ENCODE measurements at places on chromosomes 13 and 19.

DNA sequence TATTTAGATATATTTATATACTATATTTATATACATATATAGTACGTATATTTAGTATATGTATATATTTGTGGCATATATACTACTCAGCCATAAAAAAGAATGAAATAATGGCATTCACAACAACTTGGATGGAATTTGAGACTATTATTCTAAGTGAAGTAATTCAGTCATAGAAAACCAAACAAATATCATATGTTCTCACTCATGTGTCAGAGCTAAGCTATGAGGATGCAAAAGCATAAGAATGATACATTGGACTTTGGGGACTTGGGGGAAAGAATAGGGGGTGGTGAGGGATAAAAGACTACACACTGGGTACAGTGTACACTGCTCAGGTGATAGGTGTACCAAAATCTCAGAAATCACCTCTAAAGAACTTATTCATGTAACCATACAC is 1015.7 kb downstream of the EFNB2 start:
- DNase-seq, result no peak

DNA sequence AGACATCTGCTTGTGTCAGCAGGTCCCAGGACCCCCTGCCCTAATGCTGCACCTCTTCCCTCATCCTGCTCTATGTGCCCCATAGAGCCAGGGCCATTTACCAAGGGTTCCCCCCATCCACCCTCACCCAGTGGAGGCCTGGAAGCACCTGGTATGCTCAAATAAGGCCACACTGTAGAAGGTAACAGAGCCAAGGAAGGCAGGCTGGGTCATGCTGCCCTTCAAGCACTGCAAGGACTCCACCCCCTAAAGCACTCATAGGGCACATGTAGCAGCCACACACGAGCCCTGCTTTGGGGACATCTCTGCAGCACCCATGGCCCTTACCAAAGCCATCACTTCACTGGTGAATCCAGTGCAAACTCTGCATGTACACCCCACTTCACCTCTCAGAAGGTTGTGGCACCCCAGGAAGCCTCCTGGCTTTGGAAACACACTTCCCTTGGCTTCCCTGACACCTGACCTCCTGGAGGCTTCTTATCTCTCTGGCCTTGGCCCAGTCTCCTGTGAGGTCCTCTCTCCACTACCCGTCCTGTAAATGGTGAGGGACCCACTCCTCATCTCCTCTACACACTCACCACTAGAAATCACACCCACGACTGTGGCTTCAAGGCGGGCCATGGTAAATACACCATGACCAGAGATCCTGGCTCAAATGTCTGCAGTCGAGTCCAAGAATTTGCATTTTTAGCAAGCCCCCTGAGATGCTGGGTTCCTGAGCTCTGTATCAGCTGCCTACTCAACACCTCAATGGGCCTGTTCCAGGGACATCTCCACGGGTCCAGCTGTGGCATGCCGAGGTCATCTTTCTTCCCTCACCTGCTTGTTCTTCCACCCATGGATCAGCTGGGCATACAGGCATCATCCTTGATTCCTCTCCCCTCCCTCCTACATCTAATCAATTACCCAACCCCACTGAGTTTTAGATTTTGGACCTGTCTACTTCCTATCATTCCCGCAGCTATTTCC is 80.9 kb upstream of the DOCK9 start:
- DNase-seq, result no peak

DNA sequence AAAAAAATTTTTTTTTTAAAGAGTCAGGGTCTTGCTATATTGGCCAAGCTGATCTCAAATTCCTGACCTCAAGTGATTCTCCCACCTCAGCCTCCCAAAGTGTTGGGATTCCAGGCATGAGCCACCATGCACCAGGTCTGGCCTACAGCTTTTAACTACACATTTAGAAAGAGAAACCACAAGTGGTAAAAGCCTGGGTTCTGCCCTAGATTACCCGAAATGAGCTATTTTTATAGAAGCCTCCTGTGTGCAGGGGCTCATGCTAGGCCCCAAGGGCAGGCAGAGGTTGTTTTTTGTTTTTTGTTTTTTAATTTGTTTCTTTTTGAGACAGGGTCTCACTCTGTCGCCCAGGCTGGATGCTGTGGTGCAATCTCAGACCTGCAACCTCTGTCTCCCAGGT is 14.0 kb upstream of the MYADM start:
- no peak for DNase-seq

DNA sequence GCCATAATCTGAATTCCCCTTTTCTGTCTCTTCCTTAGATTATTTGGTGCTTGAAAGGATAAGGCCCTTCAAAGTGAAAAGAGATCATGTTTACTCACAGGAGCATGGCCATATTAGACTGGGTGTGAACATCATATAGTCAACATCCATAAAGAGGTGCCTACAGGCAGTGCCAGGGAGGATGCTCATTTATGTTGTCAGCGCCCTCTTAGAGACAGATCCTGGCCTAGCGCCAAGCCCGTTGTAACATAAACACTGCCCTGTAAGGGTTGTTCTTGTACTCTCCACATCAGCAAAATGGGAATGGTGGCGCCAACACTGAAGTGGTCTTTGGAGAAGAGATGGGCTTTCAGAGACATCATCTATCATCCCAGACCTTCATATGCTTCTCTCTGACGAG is 16.1 kb downstream of the PCDH8 start:
- DNase-seq, result no peak

- no peak for DNase-seq
Measured at GRCh38 chr13:91714855-91715254, 316.4 kb downstream of the GPC5 start.

DNA sequence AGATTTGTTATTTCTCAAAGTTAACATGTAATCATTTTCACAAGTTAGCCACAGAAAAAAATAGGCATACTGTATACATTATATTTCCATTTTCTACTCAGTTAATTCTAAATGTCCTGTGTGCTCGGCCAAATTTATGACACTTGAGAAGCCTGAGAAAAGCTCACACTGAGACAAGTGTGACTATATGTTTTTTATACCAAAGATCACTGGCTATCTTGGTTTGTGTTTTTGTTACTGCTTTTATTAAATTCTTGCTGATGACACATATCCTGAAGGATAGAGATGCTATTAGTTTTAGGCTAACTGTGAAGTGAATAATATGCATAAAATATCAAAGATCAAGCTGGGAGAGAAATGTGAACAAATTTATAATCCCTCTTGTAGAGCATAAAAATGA is 49.3 kb upstream of the IL17D start:
- DNase-seq, result no peak

- DNase-seq, result no peak
Measured at GRCh38 chr19:22545751-22546150, 88.4 kb upstream of the ZNF492 start.

DNA sequence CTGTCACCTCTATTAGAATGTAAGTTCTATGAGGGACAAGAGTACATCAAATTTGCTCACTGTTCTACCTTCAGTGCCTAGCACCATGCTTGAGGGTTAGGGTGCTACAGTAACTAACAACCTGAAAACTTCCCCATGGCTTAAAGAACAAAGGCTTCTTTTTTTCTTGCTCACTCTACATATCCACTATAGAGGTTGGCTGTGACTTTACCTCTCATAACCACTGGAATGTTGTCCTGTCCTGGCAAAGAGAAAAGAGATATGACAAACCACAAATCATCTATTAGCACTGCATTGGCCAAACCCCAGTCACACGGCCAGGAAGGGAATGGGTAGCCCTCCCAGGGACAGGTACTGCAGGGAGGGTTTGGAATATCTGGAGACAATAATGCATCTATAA is 23.2 kb upstream of the ACOD1 start:
- DNase-seq, result no peak

DNA sequence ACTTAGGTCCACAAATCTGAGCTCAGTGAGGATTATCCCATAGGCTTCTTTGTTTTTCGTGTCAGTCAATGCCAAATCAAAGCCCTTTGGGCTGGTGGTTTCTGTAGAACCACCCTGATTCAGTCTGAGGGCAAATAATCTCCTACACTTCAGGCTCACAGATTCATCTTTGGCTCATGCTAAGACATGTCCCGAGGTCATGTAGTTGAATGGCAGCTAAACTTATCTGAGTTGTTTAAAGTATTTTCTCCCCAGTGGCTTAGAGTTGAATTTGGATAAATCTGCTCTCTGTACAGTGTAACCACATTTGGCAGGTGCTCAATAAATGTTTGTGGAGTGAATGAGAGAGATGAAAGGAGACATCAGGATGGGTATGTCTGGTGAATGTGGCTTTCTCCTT is 13.1 kb upstream of the SLC25A42 start:
- DNase-seq, result no peak

DNA sequence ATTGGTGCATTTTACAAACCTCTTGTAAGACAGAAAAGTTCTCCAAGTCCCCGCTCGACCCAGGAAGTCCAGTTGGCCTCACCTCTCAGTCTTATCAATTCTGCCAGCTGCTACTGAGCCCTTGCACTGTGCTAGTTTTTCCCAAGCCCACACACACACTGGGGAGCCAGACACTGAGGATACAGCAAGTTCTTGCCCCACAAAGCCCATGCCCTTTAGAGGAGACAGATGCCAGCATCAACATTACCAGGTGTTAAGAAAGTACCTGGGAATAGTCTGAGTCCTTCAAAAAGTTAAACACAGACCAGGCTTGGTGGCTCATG is 175.0 kb downstream of the PTPRS start:
- DNase-seq, result no peak

GRCh38 chr13:110509478-110509926 is 52.0 kb downstream of the RAB20 start:
- DNase-seq, result no peak

- DNase-seq, result no peak
Measured at GRCh38 chr19:3857449-3858003, 11.3 kb downstream of the ZFR2 start.

GRCh38 chr13:95250961-95251360 is 50.3 kb downstream of the ABCC4 start:
- DNase-seq, result no peak

DNA sequence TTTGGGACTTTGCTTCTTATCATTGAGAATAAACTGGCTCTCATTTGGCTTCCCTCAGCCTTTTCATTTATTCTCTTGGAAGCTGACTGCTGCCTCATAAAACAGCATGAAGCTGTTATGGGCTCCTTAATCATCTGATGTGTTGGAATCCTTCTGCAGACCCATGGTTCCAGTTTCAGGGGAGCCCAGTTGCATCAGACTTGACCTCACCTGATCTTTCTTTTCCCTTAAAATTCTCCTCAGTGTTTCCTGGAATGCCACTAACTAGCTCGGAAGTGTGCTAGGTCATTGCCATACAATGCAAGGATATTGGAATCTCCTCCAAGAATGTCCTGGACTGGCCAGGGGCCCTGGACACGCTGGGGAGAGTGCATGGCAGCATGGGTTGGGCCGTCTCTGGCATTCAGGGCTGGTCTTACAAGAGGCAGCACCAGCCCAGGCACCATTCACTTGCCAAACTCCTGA is 158.7 kb downstream of the FLT1 start:
- no peak for DNase-seq

DNA sequence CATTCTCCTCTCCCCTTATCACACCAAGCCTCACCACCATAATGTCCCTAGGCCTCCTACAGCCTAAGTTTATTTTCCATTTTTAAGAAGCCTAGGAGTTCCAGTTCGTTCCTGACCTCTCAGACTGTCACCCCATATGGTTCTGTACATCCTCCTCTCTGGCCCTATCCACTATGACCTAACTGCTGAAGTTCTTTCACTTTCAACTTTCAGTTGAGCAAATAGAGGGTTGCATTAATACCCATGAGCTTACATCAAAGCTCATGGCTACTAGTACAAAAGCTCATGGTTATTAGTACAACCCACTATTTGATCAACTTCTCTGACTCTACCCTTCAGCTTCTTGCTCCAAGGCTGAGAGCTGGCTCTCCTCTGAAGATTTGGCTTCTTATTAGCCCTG is 72.9 kb downstream of the FGF14 start:
- no peak for DNase-seq

DNA sequence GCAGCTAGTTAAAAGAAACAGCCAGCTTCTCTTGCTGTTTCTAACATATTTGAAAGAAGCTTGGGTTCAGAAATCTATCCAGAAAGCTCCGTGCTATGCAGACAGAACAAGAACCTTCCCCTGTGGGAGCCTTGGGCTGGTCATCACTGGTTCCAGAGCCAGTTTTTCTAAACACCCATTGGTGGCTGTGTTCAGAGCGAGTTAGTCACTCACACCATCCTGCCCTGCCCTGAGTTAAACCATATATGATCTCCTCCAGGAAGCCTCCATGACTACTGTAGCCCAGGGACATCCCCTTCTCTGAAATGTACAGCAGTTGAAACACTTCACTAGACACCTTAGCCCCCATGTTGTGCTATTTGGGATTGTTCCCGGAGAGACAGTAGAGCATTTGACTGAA is 200.8 kb upstream of the SGCG start:
- DNase-seq, result no peak

DNA sequence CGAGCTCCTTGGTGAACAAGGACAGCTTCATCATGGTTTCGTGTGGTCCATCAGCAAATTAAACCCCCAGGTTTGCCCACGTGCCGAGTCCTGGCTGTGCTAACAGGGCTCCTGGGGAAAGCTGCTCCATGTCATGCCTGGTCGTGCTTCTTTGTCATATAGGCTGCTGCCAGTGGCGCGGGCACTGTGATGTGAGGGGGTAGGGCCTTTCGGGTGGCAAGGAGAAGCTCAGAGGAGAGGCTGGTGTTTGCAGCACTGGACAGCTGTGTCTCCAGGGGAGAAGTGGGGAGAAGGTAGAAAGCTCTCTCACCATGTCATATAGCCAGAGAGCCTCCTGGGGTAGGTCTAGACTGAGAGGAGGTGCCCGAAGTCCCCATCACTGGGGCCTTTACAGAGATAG is 13.3 kb downstream of the VSTM2B start:
- DNase-seq, result no peak

DNA sequence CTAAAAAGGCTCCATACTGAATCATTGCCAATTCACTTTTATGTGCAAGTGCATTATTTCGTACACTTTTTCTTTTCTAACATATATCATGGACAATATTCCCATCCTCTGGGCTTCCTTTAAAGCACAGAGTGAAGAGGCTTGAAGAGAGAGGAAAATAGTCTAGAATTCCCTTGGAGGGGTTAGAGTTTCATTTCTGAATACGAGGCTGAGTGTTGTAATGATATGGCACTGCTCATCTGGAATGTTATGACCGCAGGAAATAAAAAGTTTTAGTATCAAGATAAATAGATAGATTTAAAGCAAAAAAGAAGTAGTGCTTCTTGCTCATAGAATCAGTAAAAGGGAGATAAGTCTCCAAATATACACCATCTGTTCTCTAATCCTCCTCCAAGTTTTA is 412.3 kb upstream of the SLITRK1 start:
- DNase-seq, result no peak

DNA sequence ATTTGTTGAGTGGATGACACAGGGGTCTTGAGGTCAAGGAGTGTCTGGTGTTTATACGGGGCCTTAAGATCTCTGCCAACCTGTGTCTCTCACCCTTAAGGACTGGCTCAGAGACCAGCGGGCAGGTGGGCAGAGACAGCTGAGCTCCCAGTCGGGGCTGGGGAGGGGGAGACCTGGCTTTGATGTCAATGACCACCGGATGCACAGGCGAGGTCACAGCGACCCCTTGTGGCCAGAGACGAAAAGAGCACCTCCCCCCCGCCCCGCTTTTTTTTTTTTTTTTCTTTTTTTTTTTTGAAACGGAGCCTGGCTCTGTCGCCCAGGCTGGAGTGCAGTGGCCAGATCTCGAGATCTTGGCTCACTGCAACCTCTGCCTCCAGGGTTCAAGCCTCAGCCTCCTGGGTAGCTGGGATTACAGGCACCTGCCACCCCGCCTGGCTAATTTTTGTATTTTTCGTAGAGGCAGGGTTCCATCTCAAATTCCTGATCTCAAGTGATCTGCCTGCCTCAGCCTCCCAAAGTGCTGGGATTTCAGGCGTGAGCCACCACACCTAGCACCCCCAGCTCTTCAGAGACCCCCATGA is 12.1 kb upstream of the KLK14 start:
- DNase-seq, result no peak

GRCh38 chr13:31007417-31007816 is 75.0 kb downstream of the TEX26 start:
- DNase-seq, result no peak

Data from T follicular helper cell (primary cell).